ENCODE measurements at places on chromosomes 4 and X. TPM values are rescaled to one million over a fixed set of nuclear protein-coding genes. Genes with fewer than 3 reads are reported as not detected.

Gene SPANXC
- total RNA-seq = not detected

Gene EVC
- 0.70 TPM for total RNA-seq

Gene CXCL9
- not detected for total RNA-seq

Gene KLB
- not detected for total RNA-seq

Gene GAGE12E
- not detected for total RNA-seq

GRCh38 chr4:94947681-94948108, 189.9 kb downstream of the BMPR1B start:
- no peaks in the 10 kb centered on the region for H3K4me1 ChIP-seq
- DNase-seq = no peak
- H3K4me3 ChIP-seq = no peak overlapping the region
- H3K27me3 ChIP-seq = no peaks in the 10 kb centered on the region

GRCh38 chr4:1296324-1297022, 6.8 kb downstream of the MAEA start:
- peaks cover 67% of the 10 kb centered on the region for H3K4me1 ChIP-seq
- DNase-seq = no peak
- peaks cover 54% of the 10 kb centered on the region for H3K36me3 ChIP-seq
- no peak overlapping the region for H3K4me3 ChIP-seq
- H3K27me3 ChIP-seq = no peaks in the 10 kb centered on the region

GRCh38 chr4:182289809-182290208, 46.6 kb downstream of the TENM3 start:
- H3K4me1 ChIP-seq = no peaks in the 10 kb centered on the region
- H3K4me3 ChIP-seq = no peak overlapping the region
- H3K27ac ChIP-seq = no peak overlapping the region
- no peaks in the 10 kb centered on the region for H3K27me3 ChIP-seq

- H3K4me3 ChIP-seq = no peak overlapping the region
- no peaks in the 10 kb centered on the region for H3K36me3 ChIP-seq
- no peak for DNase-seq
- H3K27ac ChIP-seq = no peak overlapping the region
Observed at GRCh38 chrX:101484135-101484534, 1.1 kb upstream of the ARMCX4 start.

DNA sequence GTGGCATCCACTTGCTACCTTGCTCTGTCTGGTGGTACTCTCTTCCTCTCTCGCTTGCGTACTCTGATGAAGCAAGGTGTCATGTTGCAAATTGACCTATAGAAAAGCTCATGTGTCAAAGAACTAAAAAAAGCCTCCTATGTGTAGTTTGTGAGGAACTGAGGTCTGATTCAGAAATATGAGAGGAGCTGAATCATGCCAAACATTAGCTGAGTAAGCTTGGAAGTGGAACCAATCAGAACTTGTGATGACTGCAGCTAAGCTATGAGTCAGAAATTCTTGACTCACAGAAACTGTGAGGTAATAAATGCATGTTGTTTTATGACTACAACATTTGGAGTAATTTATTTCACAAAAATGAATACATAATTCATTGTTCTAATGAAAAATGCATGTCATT, 2138.8 kb downstream of the PCDH7 start:
- DNase-seq = no peak
- H3K27me3 ChIP-seq = no peaks in the 10 kb centered on the region
- H3K27ac ChIP-seq = no peak overlapping the region
- no peaks in the 10 kb centered on the region for H3K4me1 ChIP-seq
- no peak overlapping the region for H3K4me3 ChIP-seq

GRCh38 chrX:15749642-15750610, 11.9 kb downstream of the CA5B start:
- H3K4me3 ChIP-seq = peak overlapping the region; percentile 19
- no peaks in the 10 kb centered on the region for H3K27me3 ChIP-seq
- H3K36me3 ChIP-seq = peaks cover 9% of the 10 kb centered on the region
- DNase-seq = no peak

DNA sequence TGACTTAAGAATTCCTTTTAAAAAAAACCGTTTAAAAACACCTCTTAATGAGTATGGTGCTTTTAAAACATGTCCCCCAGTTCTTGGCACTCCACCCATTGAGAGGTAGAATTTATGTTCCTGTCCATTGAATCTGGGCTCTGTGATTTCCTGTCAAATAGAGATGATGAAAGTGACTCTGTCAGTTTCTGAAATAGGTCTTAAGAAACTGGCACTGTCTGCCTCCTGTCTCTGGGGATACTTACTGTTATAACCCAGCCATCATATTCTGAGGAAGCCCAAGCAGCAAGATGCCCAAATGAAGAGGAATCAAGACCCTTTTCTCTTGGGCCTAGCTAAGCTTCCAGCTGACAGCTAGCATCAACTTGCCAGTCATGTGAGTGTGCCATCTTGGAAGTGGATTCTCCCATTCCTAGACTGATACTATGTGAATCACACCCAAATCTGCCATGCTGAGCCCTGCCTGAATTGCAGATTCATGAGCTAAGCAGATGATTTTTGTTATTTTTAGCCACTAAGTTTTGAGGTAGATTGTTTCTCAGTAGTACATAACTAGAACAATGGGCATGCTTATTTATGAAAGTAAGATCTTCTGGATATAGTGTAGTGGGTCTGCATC, 22.8 kb downstream of the C4orf54 start:
- H3K4me1 ChIP-seq = no peaks in the 10 kb centered on the region
- peaks cover 4% of the 10 kb centered on the region for H3K27me3 ChIP-seq
- H3K36me3 ChIP-seq = no peaks in the 10 kb centered on the region
- no peak overlapping the region for H3K4me3 ChIP-seq
- no peak overlapping the region for H3K27ac ChIP-seq

DNA sequence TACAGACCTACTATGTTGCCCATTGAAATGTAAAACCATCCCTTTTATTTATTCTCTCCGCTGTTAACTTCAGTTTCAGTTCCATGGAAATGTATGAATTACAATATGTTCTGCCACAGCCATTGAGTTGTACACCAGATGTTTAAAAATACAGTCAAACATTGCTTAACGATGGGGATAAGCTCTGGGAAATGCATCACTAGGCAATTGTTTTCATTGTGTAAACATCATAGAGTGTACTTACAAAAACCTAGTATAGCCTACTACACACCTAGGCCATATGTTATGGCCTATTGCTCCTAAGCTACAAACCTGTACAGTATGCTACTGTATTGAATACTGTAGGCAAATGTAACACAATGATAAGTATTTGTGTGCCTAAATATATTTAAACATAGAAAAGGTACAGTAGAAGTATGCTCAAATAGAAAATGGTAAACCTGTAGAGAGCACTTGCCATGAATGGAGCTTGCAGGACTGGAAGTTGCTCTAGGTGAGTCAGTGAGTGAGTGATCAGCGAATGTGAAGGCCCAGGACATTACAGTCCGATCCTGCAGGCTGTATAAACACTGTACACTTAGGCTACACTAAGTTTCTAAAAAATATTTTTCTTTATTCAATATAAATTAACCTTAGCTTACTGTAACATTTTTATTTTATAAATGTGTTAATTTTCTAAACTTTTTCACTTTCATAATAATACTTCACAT, 2.7 kb upstream of the PF4V1 start:
- no peak overlapping the region for H3K27ac ChIP-seq
- no peaks in the 10 kb centered on the region for H3K4me1 ChIP-seq
- H3K36me3 ChIP-seq = no peaks in the 10 kb centered on the region
- H3K4me3 ChIP-seq = no peak overlapping the region
- no peaks in the 10 kb centered on the region for H3K27me3 ChIP-seq

GRCh38 chr4:102344520-102344953, 745 bp downstream of the SLC39A8 start:
- peak overlapping the region; percentile 88 for H3K27ac ChIP-seq
- no peaks in the 10 kb centered on the region for H3K36me3 ChIP-seq
- DNase-seq = peak; percentile 87
- H3K27me3 ChIP-seq = no peaks in the 10 kb centered on the region
- H3K4me1 ChIP-seq = peaks cover 25% of the 10 kb centered on the region

DNA sequence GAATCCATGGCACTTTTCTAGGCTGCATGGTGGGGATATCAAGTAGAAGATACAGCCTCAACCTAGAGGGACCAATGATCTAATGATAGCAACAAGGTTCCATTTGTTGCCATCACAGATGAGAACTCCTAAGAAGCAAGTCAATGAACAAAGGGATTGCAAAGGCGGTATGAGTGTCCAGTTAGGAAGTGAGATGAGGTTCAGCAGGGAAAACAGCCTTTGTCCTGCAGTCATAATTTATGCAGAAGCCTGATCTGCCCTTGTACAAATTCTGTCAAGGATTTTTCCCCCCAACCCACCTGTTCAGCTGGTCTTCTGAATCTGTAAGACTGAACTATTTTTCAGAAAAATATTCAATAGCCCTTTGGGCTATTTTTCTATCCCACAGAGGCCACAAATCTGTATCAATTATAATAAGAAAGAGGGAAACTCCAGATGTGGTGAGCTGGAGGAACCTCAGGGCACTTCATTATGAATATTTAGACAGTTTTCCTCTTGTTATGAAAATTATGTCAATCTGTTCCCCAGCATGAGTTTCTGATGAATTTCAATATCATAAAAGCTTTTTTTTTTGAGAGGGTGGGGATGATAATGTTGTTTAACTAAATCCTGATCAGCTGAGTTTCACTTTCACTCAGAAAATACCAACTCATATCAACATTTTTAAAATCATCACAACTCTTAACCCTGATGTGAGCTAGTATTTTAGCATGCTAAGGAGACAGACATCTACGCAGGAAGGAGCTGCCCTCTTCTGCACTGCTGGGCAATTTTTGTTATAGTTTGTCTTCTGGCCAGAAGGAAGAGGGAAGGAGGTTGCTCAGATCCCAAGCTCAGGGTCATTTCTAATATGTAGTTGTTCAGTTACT, 127.2 kb upstream of the MAP3K15 start:
- H3K4me3 ChIP-seq = no peak overlapping the region
- no peak overlapping the region for H3K27ac ChIP-seq
- no peak for DNase-seq
- peaks cover 8% of the 10 kb centered on the region for H3K4me1 ChIP-seq
- no peaks in the 10 kb centered on the region for H3K27me3 ChIP-seq
- peaks cover 63% of the 10 kb centered on the region for H3K36me3 ChIP-seq

DNA sequence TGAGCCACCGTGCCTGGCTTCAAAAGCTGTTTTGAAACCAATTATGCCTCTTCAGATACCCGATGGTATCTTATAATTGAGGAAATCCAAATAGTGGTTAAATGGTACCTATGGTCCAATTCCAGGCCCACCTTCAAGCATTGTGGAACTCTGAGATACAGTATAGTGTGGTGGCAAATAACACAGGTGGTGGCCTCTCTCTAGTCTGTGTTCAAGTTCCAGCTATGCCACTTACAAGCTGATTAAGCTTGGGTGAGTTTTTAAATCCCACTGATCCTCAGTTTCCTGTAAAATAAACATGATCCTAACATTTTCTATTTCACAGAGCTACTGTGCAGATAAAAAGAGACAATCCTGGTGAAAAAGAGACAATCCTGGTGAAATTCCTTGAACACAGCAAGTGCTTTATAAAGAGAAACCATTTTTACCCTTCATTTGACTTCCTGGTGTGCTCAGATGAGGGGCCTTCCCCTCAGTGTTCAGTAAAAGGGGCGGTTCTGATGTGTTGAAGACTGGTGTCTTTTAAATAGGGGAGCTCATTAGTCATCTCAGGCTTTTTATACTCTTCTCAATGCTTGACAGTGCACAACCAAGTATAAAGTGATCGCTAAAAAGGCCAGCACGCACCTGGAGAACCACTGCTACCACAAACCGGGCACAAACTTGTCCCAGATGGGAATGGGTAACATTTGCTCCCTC, 30.8 kb upstream of the CD40LG start:
- no peaks in the 10 kb centered on the region for H3K36me3 ChIP-seq
- peak; percentile 72 for DNase-seq
- H3K4me3 ChIP-seq = no peak overlapping the region
- H3K27me3 ChIP-seq = no peaks in the 10 kb centered on the region
- H3K27ac ChIP-seq = peak overlapping the region; percentile 29
- H3K4me1 ChIP-seq = peaks cover 57% of the 10 kb centered on the region

DNA sequence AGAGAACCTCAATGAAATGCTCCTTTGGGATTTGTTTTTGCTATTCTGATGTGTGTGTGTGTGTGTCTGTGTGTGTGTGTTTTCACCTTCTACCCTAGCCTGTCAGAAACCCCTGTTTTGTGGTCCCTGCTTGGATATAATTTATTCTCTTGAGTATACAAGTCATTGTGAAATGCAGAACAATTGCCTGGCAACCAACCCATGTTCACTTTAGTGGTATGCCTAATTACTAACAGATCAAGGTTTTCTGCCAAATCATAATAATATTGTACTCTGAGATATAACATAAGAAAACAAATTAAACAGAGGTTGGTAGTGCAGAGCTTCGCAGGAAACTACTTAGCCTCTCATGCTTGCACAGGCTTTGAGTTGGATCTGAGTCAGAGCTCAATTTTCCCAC, 7.0 kb upstream of the TET2 start:
- H3K4me1 ChIP-seq = no peaks in the 10 kb centered on the region
- no peak overlapping the region for H3K27ac ChIP-seq
- no peak overlapping the region for H3K4me3 ChIP-seq
- no peaks in the 10 kb centered on the region for H3K36me3 ChIP-seq
- no peak for DNase-seq
- no peaks in the 10 kb centered on the region for H3K27me3 ChIP-seq

DNA sequence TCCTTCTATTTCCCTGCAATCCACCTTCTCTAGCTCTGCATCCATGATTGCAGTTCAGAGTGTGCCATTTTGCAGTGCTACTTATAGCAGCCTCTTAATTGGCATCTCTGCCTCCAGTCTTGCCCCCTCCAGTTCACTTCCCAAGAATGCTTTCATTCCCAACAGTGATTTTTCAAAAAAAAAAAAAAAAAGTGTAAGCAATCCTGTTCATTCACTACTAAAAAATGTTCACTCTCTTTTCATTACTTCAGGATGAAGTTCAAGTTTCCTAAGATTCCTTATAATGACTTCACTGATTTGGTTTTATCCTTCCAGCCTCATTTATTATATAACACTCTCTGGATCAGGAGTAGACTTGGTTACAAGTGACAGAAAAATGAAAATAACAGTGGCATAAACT, 124.7 kb upstream of the LNX1 start:
- DNase-seq = no peak
- H3K27me3 ChIP-seq = peaks cover 4% of the 10 kb centered on the region

DNA sequence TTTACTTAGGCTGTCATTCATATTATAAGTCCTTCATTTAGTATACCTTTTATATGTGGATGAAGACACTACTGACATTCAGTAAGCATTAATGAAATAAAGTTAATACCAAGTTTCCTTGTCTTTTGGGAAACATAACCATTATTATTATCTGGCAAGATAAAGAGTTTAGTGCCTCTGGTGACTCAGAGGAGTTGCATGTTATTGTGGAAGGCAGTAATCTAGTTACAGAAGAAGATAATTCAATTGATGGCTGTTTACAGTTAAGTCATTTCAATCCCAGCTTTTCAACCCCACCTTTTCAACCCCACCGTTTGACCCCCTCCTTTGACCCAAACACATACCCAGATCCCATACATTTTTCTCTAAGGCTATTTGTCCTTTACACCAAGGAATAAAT, 143.8 kb downstream of the FANCB start:
- no peak overlapping the region for H3K4me3 ChIP-seq
- H3K4me1 ChIP-seq = no peaks in the 10 kb centered on the region
- DNase-seq = no peak
- no peak overlapping the region for H3K27ac ChIP-seq
- no peaks in the 10 kb centered on the region for H3K36me3 ChIP-seq

All from CD4-positive, alpha-beta T cell (primary cell).